Activated naive CD4-positive, alpha-beta T cell treated with anti-CD3 and anti-CD28 coated beads, Interleukin-2, amount 10 ng/mL, durations not matched to agents 7 days and 5 days (primary cell): ENCODE measurements at places on chromosomes 11 and 22.

GRCh38 chr22:32265882-32266767 is 11.0 kb upstream of the SLC5A4 start:
- H3K27me3 ChIP-seq, result peaks cover 3% of the 10 kb centered on the region
- peak; percentile 78 for DNase-seq
- no peak overlapping the region for H3K4me3 ChIP-seq
- no peaks in the 10 kb centered on the region for H3K36me3 ChIP-seq

- H3K27ac ChIP-seq, result no peak overlapping the region
- no peak overlapping the region for H3K4me3 ChIP-seq
- no peaks in the 10 kb centered on the region for H3K27me3 ChIP-seq
- H3K36me3 ChIP-seq, result no peaks in the 10 kb centered on the region
- no peaks in the 10 kb centered on the region for H3K4me1 ChIP-seq
- DNase-seq, result no peak
Measured at GRCh38 chr11:70490723-70491558, 92.6 kb downstream of the CTTN start.

- H3K4me1 ChIP-seq, result no peaks in the 10 kb centered on the region
- no peak overlapping the region for H3K27ac ChIP-seq
- no peak overlapping the region for H3K4me3 ChIP-seq
- no peaks in the 10 kb centered on the region for H3K36me3 ChIP-seq
Measured at GRCh38 chr22:29096736-29097669, 24.2 kb downstream of the KREMEN1 start.

DNA sequence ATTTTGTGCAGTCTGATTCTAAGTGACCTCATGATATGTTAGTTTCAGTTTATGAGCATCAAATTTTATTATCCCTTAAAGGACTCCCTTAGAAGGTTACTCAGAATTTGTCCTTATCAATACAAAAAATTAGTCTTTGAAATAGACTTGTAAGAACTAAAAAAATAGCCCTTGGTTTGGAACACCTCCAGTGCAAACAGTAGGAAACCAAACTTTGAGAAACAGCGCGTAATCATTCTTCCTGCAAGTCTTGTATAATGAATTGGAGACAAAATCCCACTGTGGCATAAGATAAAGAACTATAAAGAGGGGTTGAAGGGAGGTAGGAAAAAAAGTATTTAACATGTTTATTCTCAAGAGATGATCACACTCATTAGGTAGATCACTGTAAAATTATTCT is 10.8 kb upstream of the MSANTD4 start:
- H3K36me3 ChIP-seq, result no peaks in the 10 kb centered on the region
- H3K27me3 ChIP-seq, result peaks cover 12% of the 10 kb centered on the region
- H3K4me3 ChIP-seq, result no peak overlapping the region
- DNase-seq, result no peak
- no peak overlapping the region for H3K27ac ChIP-seq
- H3K4me1 ChIP-seq, result no peaks in the 10 kb centered on the region

DNA sequence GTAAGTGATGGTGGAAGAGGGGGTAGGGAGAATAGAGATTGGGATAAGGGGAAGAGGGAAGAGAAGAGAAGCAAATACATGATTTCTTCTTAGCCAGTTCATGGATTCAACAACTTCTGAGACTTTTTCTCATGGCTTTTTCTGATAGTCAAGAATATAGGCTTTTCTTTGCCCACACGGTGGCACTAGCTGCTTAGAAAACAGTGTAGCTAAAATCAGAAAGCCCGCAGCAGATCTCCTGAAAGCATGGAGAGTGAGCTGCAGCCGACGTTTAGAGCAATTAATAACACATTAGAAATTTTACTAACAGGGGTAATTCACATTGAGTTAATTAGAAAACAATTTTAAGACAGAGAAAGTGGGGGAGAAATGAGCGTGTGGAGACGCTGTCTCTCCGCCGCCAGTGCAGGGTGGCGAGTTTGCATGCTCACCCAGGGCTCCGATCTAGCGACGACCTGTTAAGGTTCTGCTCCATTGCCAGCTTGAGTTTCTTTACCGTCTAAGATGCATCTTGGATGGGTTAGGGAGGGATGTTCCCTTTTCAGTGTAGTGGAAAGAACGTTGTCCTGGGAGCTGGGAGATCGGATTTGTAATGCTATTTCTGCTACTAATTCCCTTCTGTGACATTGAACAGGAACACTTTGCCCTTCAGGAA is 3.3 kb upstream of the RAG1 start:
- DNase-seq, result peak; percentile 74
- peaks cover 12% of the 10 kb centered on the region for H3K4me1 ChIP-seq
- no peak overlapping the region for H3K27ac ChIP-seq

GRCh38 chr11:84333221-84333620 is 1047.1 kb upstream of the CCDC90B start:
- no peaks in the 10 kb centered on the region for H3K27me3 ChIP-seq
- H3K4me1 ChIP-seq, result no peaks in the 10 kb centered on the region
- DNase-seq, result no peak
- H3K4me3 ChIP-seq, result no peak overlapping the region
- H3K27ac ChIP-seq, result no peak overlapping the region

DNA sequence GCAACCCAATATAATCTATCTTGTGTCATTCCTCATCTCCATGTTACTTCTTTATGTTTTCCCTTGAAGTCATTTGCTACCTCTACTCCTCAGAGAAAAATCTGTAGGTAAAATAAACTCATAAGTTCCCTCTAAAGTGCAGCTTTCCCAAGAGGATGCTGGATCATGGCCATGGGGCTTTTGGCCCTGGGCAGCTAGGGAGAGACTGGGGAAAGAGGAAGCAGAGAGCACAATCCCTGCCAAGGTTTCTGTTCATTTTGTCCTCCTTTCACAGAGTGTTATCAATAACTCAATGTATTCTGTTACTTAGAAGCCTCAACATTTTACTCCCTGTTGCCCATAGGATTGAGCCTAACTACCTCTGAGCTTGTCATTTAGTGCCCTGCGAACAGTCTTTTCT is 9.0 kb downstream of the RNF121 start:
- H3K36me3 ChIP-seq, result peaks cover 1% of the 10 kb centered on the region
- peaks cover 4% of the 10 kb centered on the region for H3K4me1 ChIP-seq
- H3K4me3 ChIP-seq, result no peak overlapping the region
- H3K27me3 ChIP-seq, result no peaks in the 10 kb centered on the region
- no peak for DNase-seq
